ENCODE measurements at places on chromosomes 6 and 20.

DNA sequence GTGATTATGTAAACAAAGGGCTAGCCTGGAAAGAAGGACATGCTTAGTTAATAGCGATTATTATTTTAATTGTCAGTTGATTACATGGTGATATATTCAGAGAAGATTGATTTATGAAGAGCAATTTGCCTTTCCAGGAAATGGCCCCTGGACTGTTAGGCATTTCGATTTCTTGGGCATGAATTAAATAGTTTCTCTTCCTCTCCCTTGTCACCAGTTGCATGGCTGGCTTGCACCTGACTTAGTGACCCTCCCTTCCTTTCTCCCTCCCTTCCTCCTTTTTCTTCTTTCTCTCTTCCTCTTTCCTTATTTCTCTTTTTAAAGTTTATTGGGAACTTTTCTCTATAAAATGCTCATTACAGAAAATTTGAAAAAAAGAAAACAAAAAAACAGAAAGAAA, 235.4 kb downstream of the CDC5L start:
- no peak for DNase-seq

GRCh38 chr6:153938876-153939275, 100.2 kb upstream of the OPRM1 start:
- DNase-seq: no peak

- no peak for DNase-seq
These were observed 71.4 kb downstream of the SOBP start for GRCh38 chr6:107561306-107561705.

DNA sequence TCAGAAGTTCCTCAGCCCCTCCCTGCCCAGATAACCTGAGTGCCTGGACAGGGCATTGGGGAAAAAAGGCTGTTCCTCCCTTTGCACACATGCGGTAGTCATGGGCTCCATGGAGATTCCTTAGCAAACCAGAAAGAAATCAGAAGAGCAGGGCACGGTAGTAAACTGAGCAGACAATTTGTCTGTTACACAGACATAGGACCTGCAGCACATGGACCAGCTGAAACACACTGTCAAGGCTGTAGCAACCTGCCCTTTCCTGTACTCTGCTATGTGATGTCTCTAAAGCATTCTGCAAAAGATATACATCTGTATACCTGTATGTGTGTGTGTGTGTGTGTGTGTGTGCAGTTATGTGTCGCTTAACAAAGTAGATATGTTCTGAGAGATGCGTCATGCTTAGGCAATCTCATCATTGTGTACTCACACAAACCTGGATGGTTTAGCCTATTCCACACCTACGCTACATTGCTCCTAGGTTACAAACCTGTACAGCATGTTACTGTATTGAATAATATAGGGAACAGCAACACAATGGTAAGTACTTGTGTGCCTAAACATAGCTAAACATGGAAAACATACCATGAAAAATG, 44.4 kb upstream of the BMP5 start:
- no peak for DNase-seq

DNA sequence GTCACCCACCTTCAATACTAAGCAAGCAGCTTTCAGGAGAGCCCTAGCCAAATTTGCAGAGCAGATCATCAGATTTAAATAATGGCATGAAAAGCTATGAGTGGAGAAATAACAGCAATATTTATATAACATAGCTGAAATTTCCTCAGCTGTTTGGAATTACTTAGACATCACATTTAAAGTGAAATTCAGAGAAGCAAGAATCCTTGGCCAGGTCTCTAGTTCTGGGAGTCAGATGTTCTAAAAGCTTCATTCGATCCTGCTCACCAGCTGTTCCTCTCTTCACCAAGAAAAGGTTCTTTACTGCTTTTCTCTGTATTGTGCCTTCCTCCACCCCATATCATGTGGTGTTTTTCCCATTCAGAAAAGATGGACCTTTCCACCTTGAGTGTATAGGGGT, 152.3 kb upstream of the JAG1 start:
- no peak for DNase-seq

GRCh38 chr20:52427960-52428359, 236.4 kb upstream of the ZFP64 start:
- DNase-seq: no peak

DNA sequence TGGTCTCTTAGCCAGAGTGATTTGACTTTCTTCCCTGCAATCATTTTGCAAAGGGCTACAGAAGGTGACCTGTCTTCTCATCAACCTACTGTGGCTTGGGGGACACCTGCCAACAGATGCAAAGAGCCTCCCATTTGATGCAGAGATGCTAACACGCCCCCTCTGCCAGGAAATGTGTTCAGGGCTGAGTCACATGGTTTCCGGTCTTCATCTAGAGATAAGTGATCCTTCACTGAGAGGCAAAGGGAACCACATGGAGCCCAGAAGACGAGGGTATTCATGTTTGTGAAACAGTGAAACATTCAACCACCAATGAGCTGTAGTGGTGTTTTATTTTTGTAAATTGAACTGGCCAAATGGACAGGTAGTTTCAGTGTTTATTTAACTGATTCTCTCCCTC, 109.0 kb upstream of the RIN2 start:
- DNase-seq: no peak

DNA sequence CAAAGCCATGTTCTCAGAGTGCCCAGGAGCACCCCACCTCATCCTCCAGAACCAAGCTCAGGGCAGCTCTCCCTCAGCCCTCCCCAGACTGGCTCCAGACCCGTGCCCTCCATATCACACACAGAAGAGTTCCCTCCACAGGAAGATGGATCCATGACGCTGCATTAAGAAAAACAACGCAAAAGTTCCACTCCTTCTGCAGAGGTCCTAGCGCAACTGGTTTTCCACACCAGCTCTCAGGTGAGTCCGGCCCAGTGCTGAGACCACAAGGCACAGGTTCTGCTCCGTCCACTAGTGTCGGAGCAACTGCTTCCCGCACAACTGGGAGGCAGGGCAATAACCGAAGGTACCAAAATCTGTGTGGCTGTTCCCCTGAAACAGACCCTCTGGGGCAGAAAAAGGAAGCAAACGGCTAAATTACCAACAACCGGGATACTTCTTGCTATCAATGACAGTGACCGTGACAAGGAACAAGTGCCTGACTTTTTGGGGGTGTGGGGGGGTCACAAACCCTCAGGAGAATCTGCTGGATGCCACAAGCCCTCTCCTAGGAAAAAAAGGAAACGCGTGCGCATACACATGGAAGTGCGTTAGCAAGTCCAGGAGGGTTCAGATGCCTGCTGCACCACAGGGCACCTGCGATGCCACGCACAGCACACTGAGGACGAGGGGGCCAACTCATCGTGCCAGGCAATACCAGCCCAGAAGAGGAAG, 49.2 kb downstream of the MYH7B start:
- no peak for DNase-seq

GRCh38 chr6:64777941-64778785, 928.9 kb downstream of the EYS start:
- DNase-seq: no peak

DNA sequence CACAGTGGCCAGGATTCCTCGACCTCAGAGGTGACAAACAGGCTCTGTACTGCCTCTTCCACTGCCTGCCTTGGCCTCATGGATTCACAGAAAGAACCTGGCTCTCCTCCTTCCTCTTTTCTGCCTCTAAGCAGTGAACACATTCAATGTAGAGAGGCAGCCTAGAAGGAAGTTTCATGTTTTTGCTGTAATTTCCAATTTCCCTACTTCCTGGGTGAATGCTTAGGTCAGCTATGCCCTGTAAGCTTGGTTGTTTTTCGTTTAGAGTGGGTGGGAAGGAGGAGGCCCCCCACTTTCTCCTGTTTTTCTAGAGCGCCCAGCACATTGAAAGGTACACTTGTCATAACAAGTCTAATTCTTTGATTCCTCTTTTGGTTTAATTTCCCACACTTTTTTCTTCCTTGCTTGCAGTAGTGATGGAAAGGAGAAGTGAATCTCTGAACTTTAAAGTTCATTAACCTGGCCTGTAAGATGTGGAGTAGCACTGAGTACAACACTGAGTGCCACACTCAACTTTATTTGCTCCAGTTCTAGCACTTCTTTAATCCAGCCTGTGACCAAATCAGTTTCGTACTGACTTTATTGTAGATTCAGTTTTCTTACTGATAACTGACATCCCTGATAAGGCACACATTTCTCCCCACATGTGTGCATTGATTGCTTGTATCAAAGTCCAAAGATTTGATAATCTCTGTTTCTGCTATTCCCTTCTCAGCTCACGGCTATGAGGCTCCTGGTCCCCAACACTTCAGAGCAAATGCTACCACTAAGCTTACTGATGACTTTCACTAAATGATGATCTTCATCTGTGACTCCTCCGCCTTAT, 100.0 kb upstream of the MAN1A1 start:
- no peak for DNase-seq

DNA sequence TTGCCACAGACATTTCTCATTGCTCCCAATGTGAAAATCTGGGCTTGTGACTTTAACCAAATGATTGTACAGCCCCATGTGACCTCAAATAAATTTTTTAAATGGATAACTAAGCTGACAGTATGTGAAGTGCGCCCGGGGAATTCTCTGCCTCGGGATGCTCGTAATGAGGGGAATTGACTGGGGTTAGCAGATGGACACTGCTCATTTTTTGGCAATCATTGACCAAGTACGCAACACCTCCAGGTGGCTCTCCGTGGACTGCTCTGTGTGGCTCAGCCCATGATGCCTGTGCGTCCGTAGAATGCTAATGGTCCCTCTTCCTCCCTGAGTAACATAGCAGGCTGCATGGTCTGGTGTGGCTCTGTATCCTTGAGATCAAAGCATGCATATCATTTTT, 42.4 kb downstream of the FARS2 start:
- no peak for DNase-seq

GRCh38 chr20:41510224-41510623, 108.0 kb downstream of the CHD6 start:
- DNase-seq: no peak

DNA sequence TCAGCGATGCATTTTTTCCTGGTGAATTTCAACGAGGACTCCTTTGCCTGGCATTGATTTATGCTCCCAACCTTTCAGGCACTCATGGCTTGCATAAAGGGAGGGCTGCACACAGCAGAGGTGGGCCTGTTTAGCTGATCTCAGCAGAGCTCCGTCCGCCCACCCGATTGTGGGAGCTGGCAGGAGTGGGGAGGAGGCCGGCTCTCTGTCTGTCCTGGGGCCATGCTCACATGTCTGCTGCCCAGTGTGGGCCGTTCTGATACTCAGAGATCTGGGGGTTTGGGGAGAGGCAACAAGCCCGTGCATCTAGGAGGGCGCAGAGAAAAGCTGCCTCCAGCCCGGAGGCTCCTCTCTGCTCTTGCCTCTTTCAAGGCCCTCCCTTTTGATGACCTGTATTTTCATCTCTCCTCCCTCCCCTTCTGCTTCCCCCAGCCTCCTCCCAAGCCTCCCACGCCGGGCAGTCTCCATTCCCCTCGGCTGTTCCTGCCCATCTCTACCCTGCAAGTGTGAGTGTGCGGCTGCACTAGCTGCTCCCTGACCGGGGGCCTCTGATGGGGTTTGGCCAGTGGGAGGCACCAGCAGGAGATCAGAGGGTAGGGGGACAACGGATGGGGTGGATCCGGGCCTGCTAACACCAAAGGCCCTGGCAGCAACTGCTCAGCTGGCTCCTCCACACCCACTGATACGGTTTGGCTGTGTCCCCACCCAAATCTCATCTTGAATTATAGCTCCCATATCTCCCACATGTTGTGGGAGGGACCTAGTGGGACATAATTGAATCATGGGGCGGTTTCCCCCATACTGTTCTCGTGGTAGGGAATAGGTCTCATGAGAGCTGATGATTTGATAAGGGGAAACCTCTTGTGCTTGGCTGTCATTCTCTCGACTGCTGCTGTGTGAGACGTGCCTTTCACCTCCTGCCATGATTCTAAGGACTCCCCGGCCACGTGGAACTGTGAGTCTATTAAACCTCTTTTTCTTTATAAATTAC, 39.6 kb upstream of the MLN start:
- no peak for DNase-seq

DNA sequence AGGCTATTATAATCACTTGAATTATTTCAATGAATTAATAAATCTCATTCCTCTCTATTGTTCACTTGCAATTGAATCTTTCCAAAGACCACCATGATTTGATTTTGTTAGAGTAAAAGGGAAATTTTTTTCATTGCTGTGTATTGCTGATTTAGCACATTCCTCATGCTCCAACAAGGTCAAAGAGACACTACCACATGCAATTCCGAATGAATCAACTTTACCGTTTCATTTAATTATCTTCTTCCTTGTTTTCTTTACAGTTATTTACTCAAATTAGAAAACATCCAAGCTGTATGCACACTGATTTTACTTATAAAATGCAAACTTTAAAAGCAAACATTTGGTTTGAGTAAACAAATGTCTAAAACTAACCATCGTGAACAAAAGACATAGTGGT, 967 bp downstream of the KIAA0408 start:
- DNase-seq: no peak

All from GM04503 (cell line).